OCI-LY7 (cell line): ENCODE measurements at places on chromosomes 4 and X.

DNA sequence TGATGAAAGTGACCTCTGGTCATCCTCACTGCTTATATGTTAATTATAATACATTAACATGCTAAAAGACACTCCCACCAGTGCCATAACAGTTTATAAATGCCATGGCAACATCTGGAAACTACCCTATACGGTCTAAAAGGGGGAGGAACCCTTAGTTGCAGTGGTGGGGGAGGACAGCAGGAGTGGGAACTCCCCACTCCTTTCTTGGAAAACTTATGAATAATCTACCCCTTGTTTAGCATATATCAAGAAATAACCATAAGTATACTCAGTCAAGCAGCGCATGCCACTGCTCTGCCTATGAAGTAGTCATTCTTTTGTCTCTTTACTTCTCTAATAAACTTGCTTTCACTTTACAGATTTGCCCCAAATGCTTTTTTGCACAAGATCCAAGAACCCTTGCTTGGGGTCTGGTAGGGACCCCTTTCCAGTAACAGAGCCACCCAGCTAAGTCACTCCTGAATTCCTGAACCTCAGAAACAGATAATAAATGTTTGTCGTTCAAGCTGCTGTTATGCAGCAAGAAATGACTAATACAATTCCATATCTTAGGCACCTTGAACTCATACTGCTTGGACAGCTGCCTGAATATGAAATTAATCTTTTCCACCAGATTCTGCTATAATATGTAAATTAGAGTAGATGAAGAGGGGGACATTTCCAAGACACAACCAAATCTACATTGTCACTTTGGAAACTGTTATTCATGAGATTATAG lies 14.4 kb upstream of the REPS2 start:
- DNase-seq: no peak

- peak; percentile 20 for DNase-seq
Measured at GRCh38 chrX:15790769-15791290, 546 bp downstream of the ZRSR2 start.

DNA sequence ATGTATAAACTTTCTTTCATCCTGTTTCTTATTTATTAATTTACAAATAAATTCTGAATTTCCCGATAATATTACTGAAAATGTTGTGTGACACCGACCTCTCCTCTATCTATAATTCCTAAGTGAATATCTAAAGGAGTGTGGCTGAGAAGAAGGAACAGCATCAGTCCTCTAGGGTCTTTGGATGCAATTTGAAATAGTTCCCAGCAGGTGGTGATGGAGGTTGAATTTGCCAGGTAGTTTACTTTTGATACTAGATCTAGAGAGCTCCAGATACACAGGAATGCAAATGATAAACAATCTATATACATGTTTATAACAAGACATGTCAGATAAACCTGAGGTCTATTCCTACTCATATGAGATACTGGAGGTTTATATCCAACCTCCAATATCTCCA lies 305.4 kb downstream of the PCDH18 start:
- no peak for DNase-seq

- DNase-seq: no peak
Measured at GRCh38 chr4:152415980-152416379, 119.9 kb downstream of the FBXW7 start.

GRCh38 chr4:185480016-185480732 lies 8.6 kb upstream of the CCDC110 start:
- peak; percentile 69 for DNase-seq

DNA sequence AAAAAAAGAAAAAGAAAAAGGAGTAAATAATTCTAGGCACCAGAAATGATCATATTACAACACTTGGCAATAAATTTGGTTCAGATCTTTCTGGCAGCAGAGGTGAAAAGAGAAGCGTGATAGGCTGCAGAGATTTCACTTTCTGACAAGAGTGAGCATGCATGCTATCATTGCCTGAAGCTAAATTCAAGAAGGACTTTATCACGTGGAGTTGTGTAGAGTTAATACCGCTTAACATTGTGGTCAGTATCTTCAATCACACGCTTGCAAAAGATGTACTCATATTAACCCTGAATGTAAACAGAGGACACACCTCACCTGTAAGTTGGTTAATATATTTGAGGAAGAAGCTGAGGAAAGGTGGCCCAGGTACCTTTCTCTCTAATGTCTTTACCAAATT lies 31.4 kb upstream of the RBPJ start:
- no peak for DNase-seq

- DNase-seq: no peak
Measured at GRCh38 chr4:20666012-20666860, 34.0 kb upstream of the PACRGL start.

- DNase-seq: no peak
Measured at GRCh38 chrX:110215411-110215810, 102.5 kb downstream of the AMMECR1 start.

GRCh38 chr4:118888666-118889311 lies at the start of gene SYNPO2:
SYNPO2 (plus strand) TSS chr4:118888854; CDS start chr4:118889037, 183 bp downstream.
- peak; percentile 3 for DNase-seq

GRCh38 chr4:132982151-132982550 lies 166.9 kb upstream of the PCDH10 start:
- no peak for DNase-seq

GRCh38 chr4:38113132-38113531 lies 152.9 kb downstream of the PTTG2 start:
- no peak for DNase-seq

DNA sequence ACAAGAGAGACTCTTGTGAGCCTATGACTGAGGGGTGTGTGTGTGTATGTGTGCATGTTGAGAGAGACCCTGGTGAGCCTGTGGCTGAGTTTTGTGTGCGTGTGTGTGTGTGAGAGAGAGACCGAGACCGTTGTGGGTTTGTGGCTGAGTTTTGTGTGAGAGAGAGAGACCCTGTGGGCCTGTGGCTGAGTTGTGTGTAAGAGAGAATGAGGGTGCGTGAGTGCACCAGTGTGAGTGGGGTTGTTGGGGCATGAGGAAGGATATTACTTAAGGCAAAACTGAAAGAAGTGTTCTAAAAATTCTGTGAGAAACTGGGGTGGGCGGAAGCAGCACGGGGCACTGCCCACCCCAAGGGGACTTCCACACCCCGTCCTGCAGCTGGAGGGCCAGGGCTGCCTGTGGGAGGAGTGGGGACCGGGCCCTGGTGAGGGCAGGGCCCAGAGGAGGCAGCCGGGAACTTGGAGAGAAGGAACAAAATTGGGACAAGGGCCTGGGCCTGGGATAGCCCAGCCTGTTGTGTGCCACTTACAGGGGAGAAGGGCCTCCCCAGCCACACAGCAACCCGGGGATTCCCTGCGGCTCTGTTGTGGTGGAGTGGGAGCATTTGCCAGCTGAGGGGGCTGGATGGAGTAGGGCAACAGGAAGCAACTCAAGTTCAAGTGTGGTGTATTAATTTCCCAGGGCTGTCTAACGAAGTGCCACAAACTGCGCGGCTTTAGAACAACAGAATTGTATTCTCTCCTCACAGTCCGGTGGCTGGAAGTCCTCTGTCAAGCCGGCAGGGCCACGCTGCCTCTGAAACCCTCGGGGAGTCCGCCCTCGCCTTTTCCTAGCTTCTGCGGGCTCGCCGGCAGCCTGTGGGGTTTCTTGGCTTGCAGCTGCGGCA lies 22.1 kb downstream of the TMEM131L start:
- no peak for DNase-seq
